Fibroblast of skin of scalp (primary cell): ENCODE measurements at places on chromosomes 13 and 19.
A peak's percentile ranks its signal among the peaks of the same experiment; 100 is the strongest.

GRCh38 chr13:36072152-36072935 lies 58.8 kb downstream of the DCLK1 start:
- no peak for DNase-seq

- peak; percentile 47 for DNase-seq
Observed at GRCh38 chr13:30110301-30111070, 196.9 kb downstream of the KATNAL1 start.

GRCh38 chr19:31506102-31506501 lies 156.9 kb upstream of the TSHZ3 start:
- DNase-seq: no peak

DNA sequence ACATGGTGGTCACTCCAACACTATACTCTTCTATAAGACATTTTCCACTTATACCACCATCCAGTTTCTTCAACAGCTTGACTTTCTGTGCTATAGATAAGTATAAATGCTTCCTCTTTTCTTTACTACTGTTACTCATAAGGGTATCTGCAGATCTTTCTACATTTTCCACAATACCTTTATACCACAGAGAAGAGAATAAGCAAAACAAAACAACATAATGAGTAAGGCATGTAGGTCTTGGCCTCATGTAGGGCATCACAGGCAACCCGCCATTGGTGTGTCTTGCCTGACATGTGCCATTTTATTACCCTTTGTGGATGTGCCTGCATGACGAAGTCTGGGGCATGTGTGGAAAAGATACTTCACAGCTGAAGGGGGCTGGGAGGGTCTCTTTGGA lies 265.3 kb upstream of the STARD13 start:
- DNase-seq: no peak

DNA sequence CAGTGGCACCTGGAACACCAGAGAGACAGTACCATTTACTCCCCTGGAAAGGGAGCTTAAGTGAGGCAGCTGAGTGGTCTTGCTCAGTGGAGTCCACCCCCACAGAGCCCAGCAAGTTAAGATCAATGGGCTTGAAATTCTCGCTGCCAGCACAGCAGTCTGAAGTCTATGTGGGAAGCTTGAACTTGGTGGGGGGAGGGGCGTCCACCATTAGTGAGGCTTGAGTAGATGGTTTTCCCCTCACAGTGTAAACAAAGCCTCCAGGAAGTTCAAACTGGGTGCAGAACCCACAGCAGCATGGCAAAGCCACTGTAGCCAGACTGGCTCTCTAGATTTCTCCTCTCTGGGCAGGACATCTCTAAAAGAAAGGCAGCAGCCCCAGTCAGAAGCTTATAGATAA lies 30.3 kb upstream of the CEACAM4 start:
- DNase-seq: no peak

GRCh38 chr13:94784066-94784465 lies 71.7 kb upstream of the SOX21 start:
- DNase-seq: peak; percentile 12
